ENCODE measurements at places on chromosomes 4 and X. TPM values are rescaled to one million over a fixed set of nuclear protein-coding genes. Genes with fewer than 3 reads are reported as not detected.

DNA sequence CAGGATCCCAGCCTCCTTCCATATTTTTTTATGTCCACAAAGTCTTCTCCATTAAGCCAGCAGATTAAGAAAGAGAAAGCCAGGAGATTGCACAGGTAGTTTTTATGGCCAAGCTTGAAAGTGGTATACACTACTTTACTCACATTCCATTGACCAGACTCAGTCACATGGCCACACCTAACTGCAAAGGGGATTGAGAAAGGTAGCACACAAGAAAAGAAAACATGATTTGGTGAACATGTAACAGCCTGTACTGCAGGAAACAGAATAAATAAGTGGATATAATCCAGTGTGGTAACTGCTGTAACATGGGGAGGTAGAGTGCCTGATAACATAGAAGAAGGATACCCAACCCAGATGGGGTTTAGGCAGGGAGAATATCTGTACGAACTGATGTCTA is 43.9 kb downstream of the HOPX start:
- no peaks in the 10 kb centered on the region for H3K27me3 ChIP-seq
- H3K4me1 ChIP-seq, result peaks cover 39% of the 10 kb centered on the region
- peak; percentile 68 for DNase-seq
- peak overlapping the region; percentile 4 for H3K27ac ChIP-seq
- H3K36me3 ChIP-seq, result peaks cover 7% of the 10 kb centered on the region

DNA sequence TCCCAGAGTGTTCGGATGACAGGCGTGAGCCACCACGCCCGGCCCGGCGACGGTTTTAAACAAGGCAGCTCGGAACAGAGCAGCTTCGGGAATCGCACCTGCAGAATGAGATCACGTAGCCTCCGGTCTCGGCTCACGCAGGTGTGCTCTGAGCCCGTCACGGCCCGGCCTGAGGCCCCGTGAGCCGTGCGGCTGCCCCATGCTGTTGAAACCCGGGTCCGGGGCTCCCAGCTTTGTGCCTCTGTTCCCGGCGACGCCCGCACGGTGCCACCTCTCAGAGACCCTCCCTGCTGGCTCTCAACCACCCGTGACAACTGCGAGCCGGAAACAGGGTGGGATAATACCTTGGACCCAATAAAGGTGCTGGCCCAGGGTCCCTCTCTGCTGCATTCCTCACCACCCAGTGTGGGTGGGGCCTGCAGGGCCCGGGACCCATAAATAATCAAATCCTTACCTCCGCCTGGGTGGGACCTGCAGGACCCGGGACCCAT is 13.4 kb upstream of the PLCXD1 start:
- H3K36me3 ChIP-seq, result no peaks in the 10 kb centered on the region
- H3K27me3 ChIP-seq, result no peaks in the 10 kb centered on the region
- H3K4me1 ChIP-seq, result peaks cover 4% of the 10 kb centered on the region
- no peak overlapping the region for H3K27ac ChIP-seq

- H3K36me3 ChIP-seq, result no peaks in the 10 kb centered on the region
- H3K4me3 ChIP-seq, result peak overlapping the region; percentile 88
- peak overlapping the region; percentile 81 for H3K27ac ChIP-seq
Observed at GRCh38 chrX:130109429-130110378, 593 bp downstream of the ELF4 start.

DNA sequence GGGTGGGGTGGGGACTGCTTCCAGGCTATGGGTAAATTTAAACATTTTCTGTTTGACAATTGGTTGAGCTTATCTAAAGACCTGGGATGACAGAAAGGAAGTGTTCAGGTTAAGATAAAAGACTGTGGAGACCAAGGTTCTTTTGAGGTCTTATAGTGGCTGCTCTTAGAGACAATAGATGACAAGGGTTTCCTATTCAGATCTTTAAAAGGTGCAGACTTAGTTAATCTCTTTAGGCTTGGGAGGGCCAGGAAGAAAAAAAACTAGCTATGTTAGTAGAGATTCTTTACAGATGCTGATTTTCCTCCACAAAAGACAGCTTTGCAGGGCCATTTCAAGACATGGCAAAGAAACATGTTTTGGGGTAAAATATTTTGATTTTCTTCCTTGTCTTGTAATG is 972.5 kb downstream of the CCSER1 start:
- DNase-seq, result no peak
- H3K4me1 ChIP-seq, result no peaks in the 10 kb centered on the region
- no peak overlapping the region for H3K4me3 ChIP-seq
- H3K27ac ChIP-seq, result no peak overlapping the region

- no peaks in the 10 kb centered on the region for H3K36me3 ChIP-seq
- no peak overlapping the region for H3K4me3 ChIP-seq
- H3K4me1 ChIP-seq, result no peaks in the 10 kb centered on the region
- no peak for DNase-seq
- no peak overlapping the region for H3K27ac ChIP-seq
Observed at GRCh38 chr4:58453956-58454355, 1343.8 kb upstream of the IGFBP7 start.

- H3K36me3 ChIP-seq, result peaks cover 4% of the 10 kb centered on the region
- H3K27ac ChIP-seq, result peak overlapping the region; percentile 46
- peaks cover 71% of the 10 kb centered on the region for H3K4me1 ChIP-seq
- H3K4me3 ChIP-seq, result no peak overlapping the region
- H3K27me3 ChIP-seq, result no peaks in the 10 kb centered on the region
Observed at GRCh38 chr4:41189076-41189475, 25.3 kb downstream of the APBB2 start.

GRCh38 chr4:7390906-7391636 is 43.7 kb downstream of the PSAPL1 start:
- H3K36me3 ChIP-seq, result no peaks in the 10 kb centered on the region
- no peaks in the 10 kb centered on the region for H3K4me1 ChIP-seq
- H3K4me3 ChIP-seq, result no peak overlapping the region
- no peak for DNase-seq

DNA sequence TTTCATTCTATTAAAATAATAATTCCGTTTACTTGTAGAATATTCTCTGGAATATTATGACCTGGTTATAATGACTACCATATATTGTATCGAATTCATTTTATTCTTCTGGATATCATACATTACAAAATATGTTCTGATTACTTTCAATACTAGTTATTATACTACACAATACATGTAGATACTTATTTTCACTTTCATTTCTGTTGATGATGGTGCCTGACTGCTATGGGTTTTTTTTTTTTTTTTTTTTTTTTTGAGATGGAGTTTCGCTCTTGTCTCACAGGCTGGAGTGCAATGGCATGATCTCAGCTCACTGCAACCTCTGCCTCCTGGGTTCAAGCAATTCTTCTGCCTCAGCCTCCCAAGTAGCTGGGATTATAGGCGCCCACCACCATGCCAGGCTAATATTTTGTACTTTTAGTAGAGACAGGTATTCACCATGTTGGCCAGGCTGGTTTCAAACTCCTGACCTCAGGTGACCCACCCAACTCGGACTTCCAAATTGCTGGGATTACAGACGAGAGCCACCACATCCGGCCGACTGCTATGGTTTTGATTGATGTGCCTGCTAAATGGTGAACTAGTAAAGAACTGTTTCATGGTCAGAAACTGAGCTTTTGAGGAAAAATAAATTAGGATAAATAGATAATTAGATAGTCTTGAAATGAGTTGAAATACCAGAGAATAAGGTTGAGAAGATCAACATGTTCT is 39.5 kb downstream of the PCDH10 start:
- H3K27me3 ChIP-seq, result no peaks in the 10 kb centered on the region
- H3K27ac ChIP-seq, result no peak overlapping the region
- DNase-seq, result no peak
- no peaks in the 10 kb centered on the region for H3K4me1 ChIP-seq

GRCh38 chr4:70892086-70892769 is 9.9 kb upstream of the MOB1B start:
- no peaks in the 10 kb centered on the region for H3K4me1 ChIP-seq
- H3K4me3 ChIP-seq, result no peak overlapping the region
- H3K27me3 ChIP-seq, result no peaks in the 10 kb centered on the region

DNA sequence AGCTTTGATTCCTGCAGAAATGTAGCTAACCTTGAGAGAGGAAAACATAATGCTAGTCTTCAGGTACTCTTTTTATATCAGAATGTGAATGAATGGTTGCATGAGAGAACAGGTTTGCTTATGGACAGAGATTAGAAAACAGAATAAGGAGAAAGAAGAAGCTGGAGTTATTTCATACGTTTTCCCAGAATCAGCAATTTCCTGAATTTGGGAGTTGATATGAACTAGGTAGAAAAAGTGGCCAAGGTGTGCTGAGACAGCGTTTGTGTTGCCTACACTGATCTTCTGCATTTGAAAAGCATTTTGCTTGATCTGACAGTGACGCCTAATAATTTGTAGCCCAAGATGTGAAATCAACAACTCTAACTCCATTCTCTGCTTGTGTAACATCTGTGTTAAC is 12.5 kb downstream of the GABRB1 start:
- no peaks in the 10 kb centered on the region for H3K36me3 ChIP-seq
- H3K27ac ChIP-seq, result no peak overlapping the region
- H3K4me3 ChIP-seq, result no peak overlapping the region
- peaks cover 89% of the 10 kb centered on the region for H3K27me3 ChIP-seq
- no peaks in the 10 kb centered on the region for H3K4me1 ChIP-seq
- no peak for DNase-seq

DNA sequence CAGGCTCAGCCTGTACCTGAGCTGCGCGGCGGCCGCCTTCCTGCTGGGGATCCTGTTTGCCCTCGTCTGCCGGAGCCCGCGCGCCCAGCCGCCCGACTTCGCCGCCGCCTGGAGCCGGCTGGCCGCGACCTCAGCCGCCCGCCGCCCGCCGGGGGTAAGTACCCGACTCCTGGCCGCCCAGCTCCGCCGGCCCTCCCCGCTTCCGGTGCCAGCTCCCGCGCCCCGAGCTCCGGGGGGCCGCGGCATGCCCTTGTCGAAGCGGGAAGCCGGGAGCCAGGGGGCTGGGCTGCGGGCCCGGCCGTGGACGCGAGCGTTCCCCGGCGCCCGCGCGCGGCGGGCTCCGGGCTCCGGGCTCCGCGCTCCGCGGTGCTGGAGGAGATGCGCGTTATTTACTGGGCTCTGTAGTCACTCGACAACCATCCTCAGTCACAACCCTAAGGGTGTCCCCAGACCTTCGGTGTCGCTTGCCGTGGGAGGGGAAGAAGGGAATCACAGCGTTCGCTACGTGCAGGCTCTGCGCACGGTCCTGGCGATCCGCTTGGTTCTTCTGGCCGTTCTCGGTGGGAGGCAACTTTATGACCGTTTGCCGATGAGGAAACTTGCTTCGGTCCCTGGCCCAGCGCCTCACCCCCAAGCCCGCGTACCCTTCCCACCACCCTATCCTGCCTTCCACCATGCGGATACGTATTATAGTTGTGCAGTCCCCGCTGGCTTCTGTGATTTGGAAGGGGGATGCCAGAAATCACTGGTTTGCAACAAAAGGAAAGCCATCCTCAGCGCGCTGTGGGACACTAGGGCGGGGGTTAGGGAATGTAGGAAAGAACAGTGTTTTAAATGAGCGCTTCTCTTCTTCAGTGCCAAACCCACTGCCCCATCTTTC is 944 bp downstream of the SNX25 start:
- peak overlapping the region; percentile 79 for H3K27ac ChIP-seq
- H3K36me3 ChIP-seq, result peaks cover 7% of the 10 kb centered on the region
- peaks cover 12% of the 10 kb centered on the region for H3K4me1 ChIP-seq

GRCh38 chr4:189124149-189124758 is 816.4 kb upstream of the FRG1 start:
- no peak overlapping the region for H3K4me3 ChIP-seq
- H3K27me3 ChIP-seq, result no peaks in the 10 kb centered on the region
- H3K36me3 ChIP-seq, result no peaks in the 10 kb centered on the region

DNA sequence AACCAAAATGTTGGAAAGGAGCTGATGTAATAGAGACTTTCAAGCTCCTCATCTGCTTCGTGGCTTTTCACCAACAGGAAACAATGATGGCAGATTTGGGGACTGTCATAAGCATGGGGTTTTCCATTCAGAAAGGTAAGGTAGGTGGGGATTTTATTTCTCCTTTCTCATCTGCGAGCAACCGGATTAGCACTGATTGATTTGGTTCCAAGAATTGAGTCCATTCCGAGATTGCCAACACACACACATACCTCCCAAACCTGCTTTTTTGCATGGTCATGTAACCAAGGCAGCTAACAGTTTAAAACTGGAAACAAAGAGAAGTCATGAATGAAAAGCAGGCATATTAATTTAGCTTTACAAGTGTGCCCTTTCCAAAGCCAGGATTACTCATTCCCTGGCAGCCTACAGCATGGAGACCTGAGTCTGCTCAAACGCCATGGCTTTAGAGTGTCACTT is 63.0 kb upstream of the LNX1 start:
- H3K27me3 ChIP-seq, result no peaks in the 10 kb centered on the region
- peaks cover 56% of the 10 kb centered on the region for H3K4me1 ChIP-seq
- DNase-seq, result peak; percentile 28
- no peaks in the 10 kb centered on the region for H3K36me3 ChIP-seq

GRCh38 chr4:145884775-145885174 is 53.8 kb downstream of the ZNF827 start:
- no peak for DNase-seq
- H3K4me3 ChIP-seq, result no peak overlapping the region
- H3K27ac ChIP-seq, result no peak overlapping the region
- no peaks in the 10 kb centered on the region for H3K27me3 ChIP-seq
- peaks cover 12% of the 10 kb centered on the region for H3K4me1 ChIP-seq

- H3K27ac ChIP-seq, result no peak overlapping the region
- H3K36me3 ChIP-seq, result peaks cover 5% of the 10 kb centered on the region
- no peaks in the 10 kb centered on the region for H3K27me3 ChIP-seq
- no peak overlapping the region for H3K4me3 ChIP-seq
- no peak for DNase-seq
- H3K4me1 ChIP-seq, result no peaks in the 10 kb centered on the region
Observed at GRCh38 chr4:57282933-57283310, 172.7 kb upstream of the IGFBP7 start.

GRCh38 chr4:115113506-115114106 is at the start of gene NDST4:
Gene NDST4, minus strand, starts transcription at chr4:115113620. Its CDS starts 36,584 bp downstream, at chr4:115077036.
- no peak within 1 kb of the TSS for H3K4me3 ChIP-seq
- no peaks in the 10 kb centered on the region for H3K36me3 ChIP-seq
- no peak within 1 kb of the TSS for H3K27ac ChIP-seq
- peaks cover 49% of the 10 kb centered on the region for H3K27me3 ChIP-seq
- no peaks in the 10 kb centered on the region for H3K4me1 ChIP-seq

- peaks cover 41% of the 10 kb centered on the region for H3K27me3 ChIP-seq
- no peak for DNase-seq
- H3K27ac ChIP-seq, result no peak overlapping the region
Observed at GRCh38 chrX:134369576-134369975, 90.4 kb upstream of the HPRT1 start.

- H3K4me3 ChIP-seq, result no peak overlapping the region
- H3K4me1 ChIP-seq, result no peaks in the 10 kb centered on the region
- peaks cover 82% of the 10 kb centered on the region for H3K27me3 ChIP-seq
- peaks cover 16% of the 10 kb centered on the region for H3K36me3 ChIP-seq
- peak overlapping the region; percentile 75 for H3K27ac ChIP-seq
Observed at GRCh38 chrX:72492499-72492898, 80.1 kb downstream of the HDAC8 start.

KDM6A gene
- total RNA-seq, result 30.8 TPM

CCDC160 gene
- not detected for total RNA-seq

MAGEB10 gene
- total RNA-seq, result not detected

NOA1 gene
- 17.1 TPM for total RNA-seq

GAGE12H gene
- total RNA-seq, result not detected

TCEAL1 gene
- 8.1 TPM for total RNA-seq

RHOXF1 gene
- not detected for total RNA-seq

SCRG1 gene
- not detected for total RNA-seq

CXCL11 gene
- total RNA-seq, result not detected

All from MCF 10A (cell line).